Tibial nerve (tissue), 4 donors: ENCODE measurements at places on chromosomes 7 and 10.

GRCh38 chr7:50812841-50813475 lies 30.3 kb upstream of the GRB10 start:
- peak; percentile 19 for DNase-seq

DNA sequence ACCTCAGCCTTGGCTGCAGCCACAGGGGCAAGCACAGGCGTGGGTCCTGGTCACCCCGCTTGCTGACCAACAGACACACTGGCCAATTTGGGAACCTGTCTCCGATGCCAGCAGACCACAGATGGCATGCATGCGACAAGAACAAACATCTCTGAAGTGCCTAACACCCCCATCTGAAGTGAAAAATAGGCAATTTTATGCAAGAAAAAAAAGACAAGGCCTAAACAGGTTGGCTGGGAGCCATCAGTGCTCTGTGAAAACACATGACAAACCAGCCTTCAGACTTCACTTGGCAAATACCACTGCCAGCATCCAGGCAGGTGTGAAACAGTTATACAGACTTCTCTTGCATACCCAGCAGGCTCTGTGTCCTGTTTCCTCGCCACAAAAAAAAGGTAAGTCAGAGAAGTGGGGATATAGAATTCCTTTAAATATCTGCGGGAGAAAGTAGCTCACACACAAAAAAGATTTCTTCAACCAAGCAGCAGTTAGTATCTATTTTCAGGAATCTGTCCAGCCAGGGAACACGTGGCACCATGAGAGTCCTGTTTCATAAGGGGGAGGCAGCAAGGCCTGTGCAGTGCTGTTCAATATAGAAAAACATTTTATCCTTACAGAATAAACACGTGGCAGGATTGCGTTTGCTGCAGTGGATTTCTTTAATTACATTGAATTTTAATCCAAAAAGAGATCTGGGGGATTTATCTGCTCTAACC lies 293.4 kb upstream of the MKLN1 start:
- no peak for DNase-seq

DNA sequence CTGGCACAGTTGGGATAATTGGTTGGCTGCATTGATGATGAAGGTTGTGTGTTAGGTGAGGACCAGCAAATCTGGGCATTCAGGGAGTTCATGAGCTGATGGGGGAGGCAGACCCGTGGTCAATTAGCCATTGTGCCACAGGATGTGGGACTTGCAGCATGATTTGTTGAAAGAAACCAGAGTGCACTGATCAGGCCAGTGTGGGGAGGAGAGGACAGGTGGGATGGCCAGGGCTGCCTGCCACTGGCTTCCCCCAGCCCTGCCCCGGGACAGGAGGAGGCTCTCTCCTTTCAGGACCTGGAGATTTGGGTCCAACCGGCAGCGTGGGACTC lies 4.3 kb downstream of the CLIP2 start:
- DNase-seq, result no peak

- no peak for DNase-seq
Observed at GRCh38 chr7:15309872-15310271, 251.9 kb downstream of the AGMO start.

DNA sequence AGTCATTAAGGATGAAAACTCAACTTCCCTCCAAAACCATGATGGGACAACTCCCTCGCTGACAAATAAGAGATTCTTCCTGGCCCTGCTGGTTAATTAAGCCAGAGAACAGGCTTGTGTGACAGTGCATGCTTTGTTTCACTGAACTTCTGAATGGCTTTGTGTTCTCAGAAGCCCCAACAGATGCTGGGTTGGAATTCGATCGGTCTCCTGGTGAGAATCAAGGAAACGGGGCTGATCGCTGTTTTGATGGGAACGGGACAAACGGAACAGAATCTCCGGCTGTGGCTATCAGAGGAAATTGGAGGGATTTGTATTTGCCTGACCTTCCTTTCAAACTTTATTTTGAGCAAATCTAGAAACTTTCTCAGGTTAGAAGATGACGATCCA lies 145.0 kb downstream of the RNF216 start:
- no peak for DNase-seq

DNA sequence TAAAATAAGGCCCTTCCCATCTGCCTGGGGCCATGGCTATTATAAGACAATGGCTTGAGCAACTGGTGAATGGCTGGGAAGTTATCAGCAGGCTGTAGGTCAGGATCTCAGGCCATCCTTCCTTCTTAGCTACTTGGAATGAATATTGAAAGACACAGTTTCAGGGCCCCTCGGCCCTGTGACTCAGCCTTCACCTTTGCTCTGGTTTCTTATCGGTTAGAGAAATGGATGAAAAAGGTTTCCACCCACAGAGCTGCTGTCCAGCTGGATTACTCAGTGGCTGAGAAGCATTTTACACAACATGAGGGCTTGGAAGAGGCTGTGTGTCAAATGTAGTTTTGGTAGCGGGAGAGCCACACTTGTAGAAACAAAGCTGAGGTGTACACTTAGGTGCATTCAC lies 9.4 kb downstream of the ACSL5 start:
- DNase-seq, result no peak

DNA sequence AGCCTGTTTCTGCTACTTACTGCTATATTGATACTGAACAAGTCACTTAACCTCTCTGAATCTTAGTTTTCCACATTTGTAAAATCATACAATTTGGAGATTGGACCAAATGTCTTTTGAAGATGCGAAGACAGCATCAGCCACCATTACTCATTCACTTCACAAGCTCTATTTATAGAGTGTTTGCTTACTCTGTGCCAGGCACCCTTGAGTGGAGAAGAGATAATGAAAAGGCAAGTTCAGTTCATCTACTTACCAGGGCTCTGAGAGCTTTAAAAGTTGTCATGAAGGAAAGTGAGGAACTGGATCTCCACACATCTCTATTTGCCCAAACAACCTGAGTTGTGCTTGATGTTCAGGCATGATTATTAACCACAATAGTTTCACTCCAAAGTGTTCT lies 277.5 kb downstream of the CSTF2T start:
- no peak for DNase-seq

- DNase-seq, result no peak
Observed at GRCh38 chr10:101174319-101174718, 43.2 kb downstream of the TLX1 start.

GRCh38 chr7:98630770-98631169 lies 13.7 kb downstream of the NPTX2 start:
- DNase-seq, result no peak
